ENCODE measurements at places on chromosomes 6 and 20.

DNA sequence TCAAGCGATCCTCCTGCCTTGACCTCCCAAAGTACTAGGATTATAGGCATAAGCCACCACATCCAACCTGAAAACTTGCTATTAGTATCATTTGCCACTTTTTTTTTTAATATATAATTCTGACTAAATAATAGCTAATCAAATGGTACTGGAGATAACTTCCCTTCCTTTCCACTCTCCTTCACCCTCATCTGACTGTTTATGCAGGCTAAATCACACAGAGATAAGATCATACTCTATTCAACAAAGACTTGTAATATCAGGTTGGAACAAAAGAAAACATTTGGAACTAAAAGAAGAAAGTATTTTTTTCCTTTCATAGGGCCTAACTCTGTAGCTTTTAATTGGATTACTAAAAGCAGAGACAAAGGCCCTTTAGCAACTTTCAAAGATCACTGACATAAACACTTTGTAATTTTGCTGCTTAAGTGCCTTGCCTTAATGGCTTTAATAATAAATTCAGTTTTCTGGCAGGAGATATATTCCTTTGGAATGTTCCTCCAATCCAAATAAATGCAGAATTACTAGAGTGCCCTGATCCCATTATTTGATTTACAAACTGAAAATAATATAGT, 198.7 kb upstream of the ASCC3 start:
- no peak for DNase-seq

DNA sequence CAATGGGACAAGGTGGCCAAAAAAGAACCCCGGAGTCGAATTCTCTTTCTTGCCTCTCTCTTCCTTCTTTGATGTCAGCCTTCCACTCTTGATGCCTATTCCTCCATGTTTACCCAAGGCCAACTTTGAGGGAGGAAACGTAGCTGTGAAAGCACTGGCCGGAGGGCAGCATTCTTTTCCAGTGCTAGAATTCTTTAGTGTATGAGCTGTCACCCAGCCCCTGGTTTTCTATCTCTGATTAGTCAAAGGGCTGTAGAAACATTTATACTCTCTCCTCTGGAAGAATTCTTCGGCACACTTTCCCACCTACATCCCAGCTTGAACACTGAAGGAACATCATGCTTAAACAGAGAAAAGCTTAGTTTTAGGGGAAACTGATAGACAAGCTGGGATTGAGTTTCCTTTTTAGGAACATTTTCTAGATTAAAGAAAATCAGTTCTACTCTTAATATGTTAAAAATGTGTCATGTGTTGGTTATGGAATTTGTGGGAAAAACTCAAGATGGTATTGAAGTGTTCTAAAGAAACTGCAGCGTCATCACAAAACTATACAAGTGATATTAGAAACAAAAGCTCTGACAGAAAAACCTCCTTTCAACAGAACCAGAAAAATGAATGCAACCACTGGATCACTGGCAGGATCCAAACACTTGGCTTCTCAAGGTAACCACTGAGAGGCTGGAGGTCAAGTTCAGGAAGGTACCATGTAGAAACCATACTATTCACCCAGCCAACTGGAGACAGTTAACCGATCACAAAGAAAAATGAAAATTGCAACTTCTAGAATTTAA, 20.7 kb upstream of the UTRN start:
- peak; percentile 98 for DNase-seq

DNA sequence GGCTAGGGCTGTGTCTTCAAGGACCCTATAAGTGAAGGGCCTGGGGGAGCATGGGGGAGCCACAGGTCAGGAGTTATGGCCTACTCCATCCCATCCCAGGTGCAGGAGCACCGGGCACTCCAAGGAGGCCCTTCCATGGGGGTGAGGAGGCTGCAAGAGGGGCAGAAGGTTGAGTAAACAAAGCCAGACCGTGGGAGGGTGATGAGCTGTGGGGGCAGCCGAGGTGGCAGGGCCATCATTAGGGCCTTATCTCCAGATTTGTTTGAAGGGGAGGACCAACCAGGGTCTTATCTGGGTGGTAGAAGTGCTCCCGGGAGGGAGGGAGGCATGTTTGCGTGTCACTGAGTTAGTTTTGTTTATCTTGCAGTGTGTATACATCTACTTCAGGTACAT, 2.1 kb upstream of the FAM83C start:
- DNase-seq, result no peak

GRCh38 chr20:10800288-10800687, 126.5 kb upstream of the JAG1 start:
- DNase-seq, result no peak

DNA sequence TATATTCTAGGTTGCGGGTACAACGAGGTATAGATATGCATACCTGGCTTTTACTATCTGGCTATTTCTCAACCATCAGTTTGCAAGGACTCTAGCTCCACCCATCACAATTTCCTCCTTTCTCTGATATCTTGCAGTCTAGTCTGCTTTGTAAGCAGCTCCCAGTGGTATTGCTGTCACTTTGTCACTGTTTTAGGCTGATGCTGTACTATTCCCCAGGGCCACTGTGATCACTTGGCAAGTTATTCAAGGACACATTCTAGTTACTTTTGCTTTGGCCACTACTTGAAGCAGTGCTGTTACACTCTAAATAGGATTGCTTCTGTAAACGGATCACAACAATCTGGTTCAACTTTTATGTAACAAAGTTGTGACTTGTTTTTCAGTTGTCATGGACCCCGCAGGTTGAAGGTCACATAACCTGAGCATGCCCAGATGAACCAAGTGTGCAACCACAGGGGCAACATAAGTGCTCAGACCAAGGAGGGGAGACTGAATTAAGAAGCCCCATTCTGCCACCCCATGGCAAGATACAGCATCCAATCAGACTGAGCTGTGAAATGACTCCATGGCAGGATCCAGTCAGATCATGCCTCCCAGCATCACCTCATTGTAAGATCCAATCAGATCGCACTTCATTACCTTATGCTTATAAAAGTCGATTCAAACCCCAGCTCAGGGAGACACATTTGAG, 588.4 kb upstream of the CITED2 start:
- DNase-seq, result no peak

DNA sequence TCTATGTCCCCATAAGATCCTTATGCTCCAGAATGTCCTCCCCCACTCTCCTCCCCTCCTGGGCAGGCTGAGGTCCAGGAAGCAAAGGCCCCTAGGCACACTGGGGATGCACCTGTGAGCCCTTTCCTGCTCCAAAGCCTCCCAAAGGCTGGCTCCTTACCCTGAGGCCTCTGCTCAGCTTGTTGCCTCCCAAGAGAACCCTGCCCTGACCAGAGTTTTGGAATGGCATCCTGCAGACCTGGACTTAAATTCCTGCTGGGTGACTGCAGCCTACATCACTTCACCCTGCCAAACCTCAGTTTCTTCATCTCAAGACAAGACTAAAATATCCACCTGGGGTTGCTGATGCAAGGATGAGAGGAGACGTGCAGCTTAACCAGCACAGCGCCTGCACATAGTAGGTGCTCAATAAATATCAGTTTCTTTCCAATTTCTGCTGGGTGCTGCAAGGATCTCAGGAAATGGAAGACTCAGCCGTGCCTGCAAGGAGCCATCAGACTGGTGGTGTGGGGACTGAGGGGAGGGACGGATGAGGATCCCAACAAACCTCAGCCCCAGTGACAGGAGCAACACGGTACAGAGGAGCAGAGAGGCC, 2.1 kb upstream of the LBP start:
- DNase-seq, result no peak

DNA sequence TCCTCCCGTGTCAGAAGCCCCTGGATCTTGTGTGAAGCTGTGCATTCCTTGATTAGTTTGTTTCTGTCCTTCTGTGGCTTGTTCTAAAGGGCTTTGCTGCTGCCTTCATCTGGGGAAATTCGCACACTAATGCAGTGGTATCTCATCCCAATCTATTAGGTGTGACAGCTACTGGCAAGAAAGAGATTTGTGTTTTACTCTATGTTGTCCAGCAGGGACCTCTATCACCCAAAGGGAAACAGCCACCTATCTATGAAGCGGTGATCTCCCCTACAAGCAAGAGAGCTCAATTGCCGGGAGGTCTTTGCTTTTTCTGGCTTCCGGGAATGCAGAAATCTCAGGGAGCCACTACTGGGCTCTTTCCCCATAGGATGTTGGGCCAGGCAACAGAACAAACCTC, 151.8 kb downstream of the NRN1 start:
- DNase-seq, result no peak

- DNase-seq, result no peak
Observed at GRCh38 chr6:31627690-31628287, 7.3 kb downstream of the PRRC2A start.

DNA sequence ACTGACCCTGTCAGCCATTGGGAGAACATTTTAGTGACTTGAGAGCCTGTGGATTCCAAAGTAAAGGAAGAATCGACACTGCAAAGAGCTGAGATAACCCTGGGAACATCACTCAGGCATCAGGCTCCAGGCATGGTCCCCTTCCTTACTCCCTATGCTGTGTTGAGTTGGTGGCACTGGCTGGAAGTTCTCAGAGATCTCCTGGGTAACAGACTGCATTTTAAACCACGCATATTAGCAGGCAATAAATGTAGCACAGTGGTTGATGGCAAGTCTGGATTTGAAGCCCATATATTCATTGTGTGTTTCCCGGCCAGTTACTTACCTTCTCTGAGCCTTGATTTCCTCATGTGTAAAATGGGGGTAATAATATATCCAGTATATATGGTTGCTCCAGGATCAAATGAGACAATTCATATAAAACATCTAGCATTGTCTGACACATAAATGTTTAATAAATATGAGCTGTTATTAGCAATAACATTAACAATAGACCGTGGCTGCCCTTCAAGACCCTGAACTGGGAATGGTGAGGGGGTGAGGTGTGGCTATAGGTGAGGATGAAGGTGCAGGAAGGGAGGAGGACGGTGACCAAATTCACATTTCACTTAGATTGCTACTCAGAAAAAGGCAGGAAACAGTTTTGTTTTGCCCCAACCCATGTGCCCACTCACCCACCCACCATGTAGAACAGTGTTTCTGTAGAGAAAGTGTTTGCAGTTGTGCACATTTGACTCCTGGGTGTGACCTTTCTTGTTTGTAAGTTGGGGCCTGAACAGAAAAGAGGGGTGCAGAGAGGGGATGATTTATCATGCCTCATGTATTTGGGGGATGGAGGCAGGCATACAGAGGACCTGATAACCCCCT, 2.1 kb downstream of the PLCG1 start:
- DNase-seq, result no peak

- DNase-seq, result peak; percentile 11
Observed at GRCh38 chr6:105902401-105903031, 183.6 kb upstream of the PRDM1 start.

- DNase-seq, result no peak
Observed at GRCh38 chr20:5996765-5997164, 46.3 kb downstream of the MCM8 start.

DNA sequence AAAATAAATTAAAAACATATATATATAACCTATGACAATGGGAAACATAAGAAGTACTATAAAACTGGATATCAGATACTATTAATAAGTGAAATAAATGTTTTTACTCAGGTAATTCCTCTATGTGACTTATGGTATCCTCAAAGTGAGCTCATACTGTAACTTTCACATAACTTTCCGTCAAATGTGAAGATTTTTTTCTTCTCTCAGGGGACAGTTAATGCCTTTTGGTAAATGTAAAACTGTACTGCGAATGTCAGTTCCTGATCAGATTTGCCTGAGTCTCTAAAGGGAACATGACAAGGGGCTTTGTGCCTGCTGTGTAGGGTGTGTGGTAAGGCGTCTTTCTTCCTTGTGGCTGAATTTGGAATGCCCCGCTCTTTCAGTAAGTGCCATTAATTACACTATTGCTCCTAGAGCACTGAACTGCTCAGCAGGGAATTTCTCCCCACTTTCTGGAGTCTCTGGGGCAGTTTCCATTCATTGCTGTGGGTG, 271.8 kb downstream of the PRL start:
- no peak for DNase-seq

DNA sequence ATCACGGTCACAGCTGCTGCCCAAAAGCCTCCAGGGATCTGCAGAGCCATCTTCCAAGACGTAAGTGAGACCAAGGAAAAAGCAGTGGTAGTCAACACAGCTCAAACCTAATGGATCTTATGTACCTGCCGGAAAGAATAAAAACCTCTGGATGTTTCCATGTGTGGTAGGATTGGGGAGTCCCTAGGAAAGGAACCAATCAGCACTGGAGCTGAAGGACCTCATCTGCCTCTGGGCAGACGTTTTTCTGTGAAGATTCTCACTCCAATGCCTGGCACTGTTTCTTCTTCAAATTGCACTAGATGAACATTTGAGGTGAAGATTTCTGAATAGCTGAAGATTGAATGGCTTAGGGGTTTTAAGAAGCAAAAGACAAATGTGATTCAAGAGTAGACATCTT, at the start of gene HLA-DQB2:
Gene HLA-DQB2, minus strand, starts transcription at position 112 of the 400 bp plus-strand sequence. Its CDS starts 62 bp downstream, at position 50.
- DNase-seq, result no peak

DNA sequence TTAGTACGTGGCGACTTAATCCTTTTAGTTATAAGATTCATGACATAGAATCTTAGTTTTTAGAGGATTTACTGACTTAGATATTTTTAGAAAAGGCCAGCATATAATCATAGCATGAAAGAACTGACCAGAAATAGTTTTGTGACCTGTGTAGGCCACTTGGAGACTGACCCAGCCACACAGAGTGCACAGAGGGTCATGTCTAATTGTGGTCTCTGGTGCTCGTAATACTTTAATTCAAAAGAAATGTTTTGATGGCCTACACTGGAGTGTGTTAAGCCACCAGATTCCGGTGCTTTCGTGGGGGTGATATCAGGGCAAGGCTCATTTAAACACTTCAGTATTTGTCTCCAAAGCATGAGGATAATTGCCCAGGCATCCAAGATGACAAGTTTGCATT, 11.4 kb downstream of the PCMTD2 start:
- no peak for DNase-seq

DNA sequence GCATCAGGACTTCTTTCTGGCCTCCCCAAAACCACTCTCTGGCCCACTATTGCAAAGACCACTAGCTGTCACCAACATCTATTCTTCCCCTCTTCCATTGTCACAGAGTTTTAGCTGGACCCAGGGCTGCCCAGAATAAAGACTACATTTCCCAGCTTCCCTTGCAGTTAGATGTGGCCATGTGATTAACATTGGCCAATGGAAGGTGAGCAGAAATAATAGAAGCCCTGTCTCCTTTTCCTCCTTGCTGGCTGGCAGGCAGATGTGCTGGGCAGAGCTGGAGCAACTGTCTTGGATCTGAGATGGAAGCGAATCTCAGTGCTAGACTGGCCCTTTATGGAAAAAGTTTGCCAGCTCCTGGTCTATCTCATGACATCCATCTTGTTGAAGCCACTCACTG, 97.0 kb downstream of the KCNB1 start:
- DNase-seq, result peak; percentile 60

All from fibroblast of skin of back (primary cell).